ENCODE measurements at places on chromosomes 6 and 20.

DNA sequence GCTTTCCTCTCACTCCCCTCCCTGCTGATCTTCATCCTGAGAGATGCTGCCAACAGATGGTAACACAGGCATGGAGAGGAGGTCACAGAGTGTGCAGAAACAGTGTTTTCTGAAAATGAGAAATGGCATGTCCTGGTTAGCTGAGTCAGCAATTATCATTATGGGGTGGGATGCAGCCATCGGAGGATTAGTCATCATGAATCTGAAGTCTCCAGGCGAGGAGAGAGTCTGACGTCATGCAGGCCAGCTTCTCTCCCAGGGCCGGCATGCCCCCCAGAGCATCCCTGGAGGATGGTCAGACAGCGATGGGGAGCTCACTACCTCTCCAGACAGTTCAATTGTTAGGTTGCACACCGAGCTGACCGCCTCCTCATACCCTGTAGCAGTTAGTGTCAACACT lies 4.7 kb upstream of the GTSF1L start:
- DNase-seq = no peak

GRCh38 chr20:54065601-54066038 lies 4.8 kb downstream of the BCAS1 start:
- DNase-seq = no peak

DNA sequence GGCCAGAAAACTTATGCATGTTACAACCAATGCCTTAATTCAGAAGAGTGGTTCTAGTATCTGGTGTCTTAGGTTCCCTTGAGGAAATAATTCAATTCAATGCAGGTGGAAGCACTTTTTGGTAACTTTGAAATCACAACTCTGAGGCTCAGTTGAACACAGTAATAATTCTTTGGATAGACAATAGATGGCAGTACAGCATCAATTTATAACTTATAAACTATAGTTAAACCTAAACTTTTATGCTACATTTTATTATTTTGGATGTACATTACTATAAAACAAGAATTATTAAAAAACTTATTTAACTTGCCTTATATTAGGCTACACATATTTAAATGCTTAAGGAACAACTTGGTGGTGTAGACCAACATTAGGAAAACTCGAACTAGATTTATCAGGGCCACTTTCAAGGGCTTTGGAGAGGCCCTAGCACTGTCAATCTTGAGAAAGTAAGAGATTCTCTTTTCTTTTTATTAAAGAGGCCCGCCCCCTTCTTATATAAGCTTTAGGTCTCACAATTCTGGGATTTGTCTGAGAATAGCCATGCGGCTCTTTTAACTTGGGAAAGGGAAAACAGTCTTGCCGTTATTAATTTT lies 85.9 kb downstream of the CRYBG1 start:
- DNase-seq = no peak

- no peak for DNase-seq
Observed at GRCh38 chr6:79993012-79993910, 11.2 kb upstream of the TTK start.

DNA sequence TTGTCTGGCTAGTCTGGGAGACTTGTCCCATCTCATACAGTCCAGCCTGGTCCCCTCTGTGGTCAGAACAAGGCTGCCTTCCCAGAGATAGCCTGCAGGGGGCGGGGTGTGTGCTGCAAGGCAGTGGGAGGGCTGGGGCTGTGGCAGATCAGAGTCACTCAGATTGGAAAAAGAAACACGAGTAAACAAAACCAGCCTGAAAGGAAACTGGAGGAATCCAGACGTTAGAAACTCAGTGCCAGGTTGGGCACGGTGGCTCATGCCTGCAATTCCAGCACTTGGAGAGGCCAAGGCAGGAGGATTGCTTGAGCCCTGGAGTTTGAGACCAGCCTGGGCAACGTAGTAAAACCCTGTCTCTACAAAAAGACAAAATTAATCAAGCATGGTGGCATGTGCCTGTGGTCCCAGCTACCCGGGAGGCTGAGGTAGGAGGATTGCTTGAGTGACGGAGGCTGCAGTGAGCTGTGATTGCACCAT lies 20.2 kb downstream of the LEMD2 start:
- peak; percentile 92 for DNase-seq

Data from WTC11 (cell line).